Brain (organoid and tissue), 16 donors: ENCODE measurements at places on chromosomes 16 and 17. TPM values are rescaled to one million over a fixed set of nuclear protein-coding genes. Genes with fewer than 3 reads are reported as not detected.

ARL4D gene
- 9.2 TPM for polyA plus RNA-seq

GRCh38 chr17:18250259-18250658 is 8.3 kb downstream of the FLII start:
- no peak for DNase-seq

- DNase-seq, result no peak
Measured at GRCh38 chr16:4491898-4492297, 15.7 kb downstream of the HMOX2 start.

DNA sequence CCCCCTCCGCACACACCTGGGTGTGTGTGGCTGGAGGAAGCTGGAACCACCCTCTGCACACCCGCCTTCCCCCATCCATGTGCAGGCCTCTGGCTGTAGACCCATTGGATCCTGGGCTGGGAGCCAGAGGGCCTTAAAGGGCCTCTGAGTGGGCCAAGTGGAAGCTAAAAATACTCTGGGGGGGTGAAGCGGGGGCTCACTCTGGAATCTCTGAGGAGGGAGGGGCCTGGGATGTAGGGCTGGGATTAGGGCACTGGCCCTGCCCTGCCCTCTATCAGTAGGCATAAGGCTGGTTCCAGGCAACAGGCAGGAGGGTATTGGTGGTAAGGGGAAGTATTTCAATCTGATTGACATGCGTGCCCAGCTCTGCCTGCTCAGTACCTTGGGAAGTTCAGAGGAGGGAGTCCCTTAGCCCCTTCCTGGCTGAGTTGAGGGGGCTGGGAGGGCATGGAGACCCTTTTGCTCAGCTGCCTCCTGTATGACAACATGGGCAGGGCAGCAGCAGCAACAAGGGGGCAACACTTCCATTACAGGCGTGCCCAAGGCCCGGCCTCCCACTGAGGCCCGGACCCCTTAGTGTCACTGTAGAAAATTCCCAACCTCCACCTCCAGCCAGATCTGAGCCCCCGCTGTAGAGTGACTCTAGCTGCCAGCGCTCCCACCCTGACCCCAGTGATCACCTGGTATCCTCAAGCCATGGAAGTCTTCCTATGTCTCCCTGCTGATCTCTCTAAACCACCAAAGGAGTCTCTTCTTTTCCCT is 5.2 kb downstream of the ITGA3 start:
- DNase-seq, result no peak

- no peak for DNase-seq
Measured at GRCh38 chr16:31083556-31083955, 5.2 kb downstream of the PRSS53 start.

DNA sequence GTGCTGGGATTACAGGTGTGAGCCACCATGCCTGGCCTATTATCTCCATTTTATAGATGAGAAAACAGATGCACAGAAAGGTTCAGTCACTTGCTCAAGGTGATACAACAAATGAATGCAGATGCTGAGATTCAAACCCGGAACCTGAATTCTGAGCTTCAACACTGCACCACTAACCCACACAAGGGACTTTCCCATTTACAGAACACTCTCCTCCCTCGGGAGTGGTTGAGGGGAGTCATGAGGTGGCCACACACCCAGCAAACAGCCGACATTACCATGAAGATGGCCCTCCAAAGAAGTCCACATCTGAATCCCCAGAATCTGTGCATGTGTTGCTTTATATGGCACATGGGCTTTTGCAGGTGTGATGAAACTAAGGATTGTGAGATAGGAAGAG is 9.1 kb downstream of the BCL7C start:
- DNase-seq, result no peak

VASN gene
- 5.0 TPM for polyA plus RNA-seq

- DNase-seq, result no peak
Measured at GRCh38 chr16:21634216-21634615, 18.2 kb downstream of the IGSF6 start.

DNA sequence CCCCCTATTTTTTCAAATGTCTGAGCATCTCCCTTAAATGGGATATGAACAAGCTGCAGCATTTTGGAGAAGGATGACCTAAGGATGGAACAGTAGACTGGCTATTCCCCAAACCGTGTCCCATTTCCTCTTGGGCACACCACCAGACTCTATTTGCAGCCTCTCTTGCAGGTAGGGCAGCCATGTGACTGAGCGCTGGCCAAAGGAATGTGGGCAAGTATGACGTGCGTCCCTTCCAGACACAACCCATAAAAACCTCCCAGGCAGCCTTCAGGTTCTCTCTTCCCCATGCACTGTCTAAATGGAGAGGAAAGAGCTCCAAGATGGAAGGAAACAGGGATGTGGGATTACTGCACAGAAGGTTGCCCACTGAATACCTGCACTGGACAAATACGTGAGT is 149.7 kb downstream of the CCT6B start:
- DNase-seq, result no peak

HSD17B1 gene
- polyA plus RNA-seq, result 0.97 TPM

HBM gene
- polyA plus RNA-seq, result not detected

DNA sequence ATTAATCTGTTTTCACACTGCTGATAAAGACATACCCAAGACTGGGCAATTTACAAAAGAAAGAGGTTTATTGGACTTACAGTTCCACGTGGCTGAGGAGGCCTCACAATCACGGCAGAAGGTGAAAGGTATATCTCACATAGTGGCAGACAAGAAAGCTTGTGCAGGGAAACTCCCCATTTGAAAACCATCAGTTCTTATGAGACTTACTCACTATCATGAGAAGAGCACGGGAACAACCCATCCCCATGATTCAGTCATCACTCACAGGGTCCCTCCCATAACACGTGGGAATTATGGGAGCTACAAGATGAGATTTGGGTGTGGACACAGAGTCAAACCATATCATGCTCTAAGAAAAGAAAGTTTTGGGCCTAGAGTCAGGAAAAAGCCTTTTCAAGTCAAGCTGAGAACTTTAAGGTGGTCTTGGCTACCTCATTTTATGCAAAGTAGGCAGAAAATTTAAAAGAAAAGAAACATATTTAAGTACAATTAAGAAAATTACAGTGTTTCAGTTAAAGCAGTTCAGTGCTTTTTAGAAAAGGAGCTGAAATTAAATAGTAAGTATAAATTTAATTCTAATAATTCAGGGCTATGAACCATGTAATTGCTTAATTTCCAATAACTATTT is 24.9 kb upstream of the CRYM start:
- DNase-seq, result no peak

- no peak for DNase-seq
Measured at GRCh38 chr16:12210258-12210880, 233.8 kb downstream of the SNX29 start.

GRCh38 chr17:9120471-9120870 is 99.2 kb downstream of the NTN1 start:
- DNase-seq, result peak; percentile 9

GRCh38 chr17:69640073-69640472 is 225.6 kb downstream of the MAP2K6 start:
- no peak for DNase-seq

DNA sequence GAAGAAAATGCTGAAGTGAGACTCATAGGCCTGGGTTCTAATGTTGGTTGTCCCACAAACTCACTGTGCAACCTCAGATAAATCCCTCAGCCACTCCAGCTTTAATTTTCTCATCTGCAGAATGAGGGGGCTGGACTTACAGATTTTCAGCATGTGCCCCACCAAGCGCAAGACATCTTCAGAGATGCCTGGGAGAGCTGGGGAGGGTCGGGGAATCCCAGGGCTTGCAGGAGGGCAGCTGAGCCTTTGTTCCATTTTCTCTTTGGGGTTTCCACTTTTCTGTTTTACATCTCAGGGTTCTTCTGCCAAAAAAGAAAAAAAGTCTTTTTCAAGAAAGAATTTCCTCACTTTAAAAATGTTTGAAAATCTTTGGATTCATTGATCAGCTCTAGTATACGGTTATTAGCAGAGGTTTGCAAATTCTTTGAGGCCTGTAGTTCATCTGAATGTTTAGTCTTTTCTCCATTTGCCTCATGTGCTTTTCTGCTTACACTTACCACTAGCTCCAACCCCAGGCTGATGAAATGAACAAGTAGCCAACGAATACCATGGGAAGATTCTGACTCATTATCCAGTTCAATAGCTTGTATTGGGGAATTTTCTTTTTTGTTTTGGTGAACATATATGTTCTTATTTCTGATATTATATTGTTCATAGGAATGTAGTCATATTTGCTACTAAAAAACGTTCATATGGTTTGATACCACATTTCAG is 56.4 kb downstream of the CHD9 start:
- DNase-seq, result no peak

DNA sequence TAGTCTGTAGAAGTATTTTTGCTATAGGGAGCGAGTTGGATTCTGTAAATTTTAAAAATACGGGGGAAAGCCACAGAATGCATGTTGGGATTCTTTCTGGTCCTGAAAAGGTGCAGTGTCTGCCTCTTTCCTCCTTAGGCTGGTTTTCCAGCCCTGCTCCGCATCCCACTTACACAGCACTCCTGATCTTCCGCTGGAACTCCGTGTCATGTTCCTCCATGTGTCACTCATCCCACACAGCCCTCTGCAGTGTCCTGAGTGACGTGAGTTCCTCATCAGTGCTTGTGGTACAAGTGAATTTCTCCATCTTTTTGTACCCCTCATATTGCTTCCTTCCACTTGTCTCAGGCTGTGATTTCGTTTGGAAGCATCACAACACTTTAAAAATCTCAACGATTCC is 34.5 kb downstream of the COX10 start:
- no peak for DNase-seq

- no peak for DNase-seq
Measured at GRCh38 chr17:10360578-10360977, 12.2 kb downstream of the MYH13 start.

GRCh38 chr16:58461056-58461455 is 38.9 kb upstream of the NDRG4 start:
- no peak for DNase-seq

KRT9 gene
- not detected for polyA plus RNA-seq

DNA sequence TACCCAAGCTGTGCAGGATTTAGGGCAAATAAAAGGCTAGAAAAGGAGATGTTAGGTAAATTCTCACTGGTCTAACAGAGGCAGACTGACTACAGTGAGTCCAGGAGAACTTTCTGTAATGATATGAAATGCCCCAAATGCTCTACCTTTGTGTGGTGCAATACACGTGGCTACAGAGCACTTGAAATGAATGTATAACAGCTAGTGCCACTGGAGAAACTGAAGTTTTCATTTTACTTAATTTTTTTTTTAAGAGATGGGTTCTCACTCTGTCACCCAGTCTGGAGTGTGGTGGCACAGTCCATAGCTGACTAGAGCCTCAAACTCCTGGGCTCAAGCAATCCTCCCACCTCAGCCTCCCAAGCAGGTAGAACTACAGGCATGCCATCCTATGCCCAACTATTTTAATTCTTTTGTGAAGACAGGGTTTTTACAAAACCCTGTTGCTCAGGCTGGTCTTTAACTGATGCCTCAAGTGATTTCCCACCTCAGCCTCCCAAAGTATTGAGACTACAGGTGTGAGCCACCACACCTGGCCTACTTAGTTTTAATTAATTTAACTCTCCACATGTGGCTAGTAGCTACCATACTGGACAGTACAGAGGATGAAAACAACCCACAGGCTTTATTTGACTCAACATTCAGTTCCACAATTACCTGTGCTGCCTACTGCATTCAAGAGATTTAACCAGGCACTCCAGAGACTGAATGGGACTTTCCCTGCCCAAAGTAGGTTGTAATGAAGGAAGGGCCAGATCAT is 84.8 kb upstream of the PLEKHM1 start:
- DNase-seq, result no peak

OTOP2 gene
- polyA plus RNA-seq, result not detected

PLXDC1 gene
- polyA plus RNA-seq, result 15.8 TPM

- no peak for DNase-seq
Measured at GRCh38 chr17:73973586-73974409, 229.7 kb upstream of the RPL38 start.

DNA sequence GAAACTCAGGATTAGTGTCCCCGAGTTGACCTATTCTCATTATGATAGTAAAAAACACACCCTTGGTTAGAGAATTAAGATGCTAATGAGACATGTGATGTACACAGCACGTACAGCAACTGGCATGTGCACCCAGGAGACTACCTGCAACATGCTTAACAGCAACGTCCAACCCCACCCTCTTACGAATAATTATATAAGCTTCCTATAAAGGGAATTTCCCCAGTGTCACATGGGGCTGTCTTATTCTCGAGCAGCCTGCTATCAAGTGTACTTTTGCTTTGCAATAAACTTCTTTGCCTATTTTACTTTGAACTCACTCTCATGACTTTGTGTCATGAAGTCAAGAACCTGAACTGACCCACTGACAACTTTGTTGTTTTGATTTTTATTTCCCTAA is 62.4 kb upstream of the PMFBP1 start:
- DNase-seq, result no peak

PYY gene
- polyA plus RNA-seq, result not detected

CCL8 gene
- not detected for polyA plus RNA-seq

- no peak for DNase-seq
Measured at GRCh38 chr17:14201988-14202380, 34.7 kb downstream of the CDRT15 start.

GRCh38 chr17:31488264-31488981 is 96.9 kb downstream of the RAB11FIP4 start:
- DNase-seq, result no peak

PTX4 gene
- polyA plus RNA-seq, result not detected

HBA2 gene
- polyA plus RNA-seq, result 600 TPM
